Stimulated activated CD4-positive, alpha-beta T cell treated with anti-CD3 and anti-CD28 coated beads, Interleukin-15, amount 100 ng/mL, for 24 hours (primary cell): ENCODE measurements at places on chromosomes 3 and 15.

GRCh38 chr3:100158918-100159330, 44.6 kb upstream of the FILIP1L start:
- no peak for DNase-seq

GRCh38 chr3:117589454-117589853, 879.9 kb downstream of the TUSC7 start:
- DNase-seq: no peak

- DNase-seq: no peak
Observed at GRCh38 chr3:183142199-183142598, 20.3 kb downstream of the LAMP3 start.

GRCh38 chr3:184129012-184129411, 6.1 kb upstream of the EIF2B5 start:
- peak; percentile 21 for DNase-seq

DNA sequence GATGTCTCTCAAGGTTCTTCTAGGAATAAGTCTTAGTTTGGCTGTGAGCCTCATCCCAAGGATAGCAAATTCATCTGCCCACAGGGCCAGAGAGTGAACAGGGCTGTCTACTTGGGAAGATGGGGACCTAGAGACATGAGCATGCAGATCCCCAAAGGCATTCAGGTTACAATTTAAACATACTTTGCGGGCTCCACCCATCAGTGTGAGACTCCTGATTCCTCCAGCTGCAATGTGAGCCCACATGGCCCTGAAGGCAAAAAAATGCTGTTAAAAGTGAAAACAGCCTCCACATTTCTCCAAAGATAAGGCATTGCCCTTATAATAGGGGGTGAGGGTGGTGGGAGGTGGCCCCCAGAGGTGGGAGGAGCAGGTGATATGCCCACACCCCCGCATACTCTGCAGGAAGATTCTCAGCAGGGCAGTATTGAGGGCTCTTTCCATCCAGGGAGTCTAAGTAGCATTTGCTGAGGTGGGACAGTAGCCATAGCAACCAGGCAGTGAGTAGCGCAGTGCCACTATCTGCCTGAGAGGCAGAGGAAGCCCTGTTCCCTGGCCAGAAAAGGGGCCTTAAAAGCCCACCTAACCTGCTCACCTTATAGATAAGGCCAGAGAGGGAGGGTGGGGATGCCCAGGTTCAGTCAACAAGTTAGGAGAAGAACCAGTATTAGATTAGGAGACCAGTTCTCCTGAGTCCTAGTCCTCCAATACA, 31.2 kb downstream of the TGM4 start:
- DNase-seq: no peak

DNA sequence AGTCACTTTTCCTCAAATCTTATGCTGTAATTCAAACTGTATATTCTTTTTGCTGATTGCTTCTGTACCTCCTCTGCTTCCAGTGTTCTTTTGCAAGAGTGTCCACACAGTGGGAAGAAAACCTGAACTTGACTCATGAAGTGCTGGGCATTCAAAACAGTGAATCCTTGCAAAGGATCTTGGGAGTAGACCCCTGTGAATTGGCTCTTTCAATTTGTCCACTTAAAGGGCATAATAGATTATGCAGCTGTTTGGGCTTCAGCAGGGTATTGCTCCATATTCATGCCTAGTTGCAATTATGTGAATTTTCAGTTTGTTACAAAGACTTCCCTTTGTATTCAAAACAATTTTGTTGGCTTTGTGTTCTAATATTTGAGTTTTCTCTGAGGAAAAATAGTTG, 11.4 kb downstream of the ZFAND6 start:
- no peak for DNase-seq

- no peak for DNase-seq
Observed at GRCh38 chr3:15634671-15635070, 33.1 kb downstream of the BTD start.

DNA sequence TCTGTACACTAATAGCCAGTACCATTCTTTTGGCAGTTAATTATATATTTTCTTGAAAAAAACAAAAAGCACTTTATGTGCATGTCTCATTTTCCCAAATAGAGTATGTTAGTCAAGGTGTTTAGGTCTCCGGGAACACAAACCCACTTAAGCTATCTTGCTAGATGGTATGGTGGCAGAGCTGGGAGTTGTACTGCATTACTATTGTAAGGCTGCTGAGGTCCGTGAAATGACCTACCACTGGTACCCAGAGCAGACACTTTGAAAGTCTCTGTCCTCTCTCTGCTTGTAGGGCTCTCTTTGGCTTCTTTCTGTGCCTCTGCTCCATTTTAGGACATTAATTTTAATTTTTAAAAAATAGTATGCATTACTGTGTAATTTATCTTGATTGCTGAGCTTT, 8.8 kb downstream of the TMOD3 start:
- DNase-seq: no peak

DNA sequence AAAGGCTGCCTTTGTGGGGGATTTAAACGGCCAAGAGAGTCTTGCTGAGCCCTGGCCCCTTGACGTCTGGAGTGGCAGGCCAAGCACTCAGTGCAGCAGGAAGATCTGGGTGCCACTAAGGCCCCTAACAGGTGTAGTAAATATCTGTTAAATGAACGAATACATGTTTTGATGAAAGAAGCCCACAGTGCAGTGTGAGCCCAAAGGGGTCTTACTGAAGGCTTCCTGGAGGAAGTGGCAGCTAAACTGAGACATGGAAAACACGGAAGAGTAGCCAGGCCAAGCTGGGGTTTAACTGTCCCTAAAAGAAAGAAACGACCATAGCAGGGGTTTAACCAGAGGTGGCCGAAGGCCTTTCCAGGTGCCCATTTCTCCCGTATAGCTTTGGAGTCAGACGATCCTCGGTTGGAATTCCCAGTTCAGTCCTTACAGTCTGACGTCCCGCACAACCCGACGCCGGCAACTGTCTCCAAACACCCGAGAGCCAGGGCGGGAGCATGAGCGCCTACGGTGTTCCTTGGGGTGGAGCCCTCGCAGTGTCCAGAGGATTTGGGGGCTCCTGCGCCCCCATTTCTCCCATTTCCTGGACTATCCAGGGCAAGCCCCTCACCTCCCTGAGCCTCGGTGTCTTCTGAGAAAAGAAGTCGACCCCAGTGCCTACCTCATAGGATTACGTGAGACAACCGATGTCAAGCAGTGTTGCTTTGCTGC, 910 bp upstream of the ABHD6 start:
- DNase-seq: peak; percentile 12

GRCh38 chr15:81106560-81106959, 27.5 kb upstream of the CFAP161 start:
- DNase-seq: peak; percentile 46

GRCh38 chr15:88902221-88902835, 7.0 kb upstream of the HAPLN3 start:
- no peak for DNase-seq

DNA sequence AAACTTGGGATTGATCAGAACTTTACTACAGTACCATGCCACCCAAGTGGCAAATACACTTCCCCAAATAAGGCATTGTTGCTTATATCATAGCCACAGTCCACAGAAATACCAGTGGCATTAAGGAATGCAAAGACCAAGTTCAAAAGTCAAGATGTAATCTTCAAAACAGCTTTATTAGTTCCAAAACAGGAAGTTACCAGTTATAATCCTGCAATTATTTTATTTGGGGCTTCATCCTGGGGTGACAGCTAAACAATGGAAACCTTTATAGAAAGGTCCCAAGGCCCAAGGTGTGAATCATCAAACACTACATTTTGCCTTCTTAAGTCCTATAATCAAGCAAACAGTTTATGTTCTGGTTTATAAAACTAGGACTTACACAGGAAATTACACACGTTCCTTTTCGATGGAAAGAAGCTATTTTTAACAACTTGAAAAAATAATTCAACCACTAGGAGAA, 30.3 kb upstream of the RNF7 start:
- DNase-seq: no peak

GRCh38 chr3:184355261-184356040, 6.0 kb downstream of the CLCN2 start:
- no peak for DNase-seq

DNA sequence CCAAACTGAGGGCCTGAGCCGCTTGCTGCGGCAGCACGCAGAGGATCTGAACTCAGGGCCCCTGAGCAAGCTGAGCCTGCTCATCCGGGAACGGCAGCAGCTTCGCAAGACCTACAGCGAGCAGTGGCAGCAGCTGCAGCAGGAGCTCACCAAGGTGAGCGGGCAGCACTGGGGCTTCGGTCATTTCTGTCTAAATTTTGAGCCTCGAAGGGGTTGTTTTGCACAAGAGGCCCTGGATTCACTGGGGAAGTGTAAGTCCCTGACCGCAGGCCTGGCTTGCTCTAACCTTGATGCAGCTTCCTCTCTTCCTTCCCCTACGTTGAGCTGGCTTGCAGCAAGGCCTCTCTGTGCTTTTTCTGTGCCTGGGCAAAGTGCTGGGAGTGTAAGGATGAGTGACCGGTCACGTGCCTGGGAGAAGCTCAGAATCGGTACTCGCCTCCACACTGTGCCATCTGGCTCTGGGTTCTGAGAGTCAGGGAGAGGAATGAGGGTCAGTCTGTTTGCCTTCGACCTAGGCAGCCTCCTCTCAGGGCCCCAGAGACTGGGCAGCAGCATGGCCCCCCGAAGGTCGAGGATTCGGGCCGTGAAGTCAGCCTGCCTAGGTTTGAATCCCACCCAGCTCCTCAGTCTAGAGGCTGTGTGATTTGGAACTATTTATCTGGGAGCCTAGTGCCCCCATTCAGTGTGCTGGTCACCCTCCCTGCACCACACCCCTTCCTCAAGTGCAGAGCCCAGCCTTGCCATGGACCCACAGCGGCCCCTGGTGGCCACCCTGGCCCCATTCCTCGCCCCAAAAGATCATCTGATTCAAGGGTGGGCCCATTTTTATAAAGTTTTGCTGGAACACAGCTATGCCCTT, 1.4 kb downstream of the FES start:
- peak; percentile 88 for DNase-seq

DNA sequence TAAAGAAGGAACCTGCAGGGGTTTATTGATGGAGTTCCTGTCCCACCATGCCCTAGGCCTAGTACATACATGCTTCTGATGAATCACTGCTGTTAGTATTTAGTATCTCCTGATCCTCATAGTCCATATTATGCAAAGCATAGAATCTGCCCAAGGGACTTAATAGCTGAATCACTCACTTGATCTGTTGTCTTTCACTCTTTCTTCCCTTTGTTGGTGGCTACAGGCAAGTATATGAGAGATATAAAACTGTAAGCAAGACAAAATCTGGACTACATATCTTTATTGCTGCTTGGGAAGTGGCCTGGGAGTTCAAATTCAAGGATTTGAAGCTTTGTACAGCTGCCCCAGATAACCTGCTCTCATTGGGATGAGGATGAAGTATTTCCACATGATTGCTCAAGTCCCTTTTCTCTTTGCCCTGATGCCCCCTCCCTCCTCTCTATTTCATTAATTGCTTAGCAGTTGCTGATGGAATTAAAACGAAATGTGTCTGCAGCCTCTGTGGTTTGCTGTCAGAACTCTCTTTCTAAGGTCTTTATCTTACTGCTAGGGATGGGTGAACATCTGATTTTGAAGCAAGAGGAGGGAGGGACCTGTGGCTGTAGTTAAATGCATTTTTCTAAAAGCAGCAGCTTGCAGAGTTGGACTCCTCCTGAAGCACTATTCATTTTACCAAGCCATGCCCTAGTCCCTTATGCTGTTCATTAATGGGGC, 114.1 kb downstream of the ZNF609 start:
- no peak for DNase-seq

DNA sequence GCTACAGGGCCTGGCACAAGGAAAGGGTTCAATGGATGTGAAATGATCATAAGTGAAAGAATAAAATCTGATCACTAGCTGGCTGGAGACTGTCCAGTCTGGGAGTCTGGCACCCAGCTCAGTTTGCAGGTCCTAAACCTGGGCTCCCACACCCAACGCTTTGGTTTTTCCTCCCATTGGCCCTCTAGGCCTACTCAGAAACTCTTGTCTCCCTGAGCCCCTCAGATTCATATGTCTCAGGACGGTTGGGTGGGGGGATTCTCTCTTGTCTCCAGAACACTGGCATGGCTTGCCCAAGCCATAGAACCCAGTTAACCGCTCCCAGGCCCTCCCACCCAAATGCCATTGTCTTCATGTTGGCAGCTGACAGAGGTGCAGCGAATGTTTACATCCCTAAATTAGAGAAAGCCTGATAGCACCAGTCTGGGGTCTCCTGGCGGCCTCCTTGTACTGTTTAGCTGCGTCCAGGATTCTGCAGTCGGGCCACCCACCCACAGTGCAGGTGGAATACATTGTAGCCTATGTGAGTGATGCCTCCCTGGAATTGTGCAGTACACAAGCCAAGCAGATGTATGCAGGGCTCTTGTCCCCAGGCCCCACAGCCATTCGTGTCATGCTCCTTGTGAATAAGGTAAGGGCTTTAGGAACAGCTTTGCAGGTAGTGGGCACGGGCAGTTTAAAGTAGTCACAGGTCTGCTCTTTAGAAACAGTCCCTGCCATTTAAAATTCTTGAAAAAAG, 266.3 kb downstream of the XXYLT1 start:
- no peak for DNase-seq

- DNase-seq: no peak
Observed at GRCh38 chr3:13380971-13381370, 39.2 kb downstream of the NUP210 start.

GRCh38 chr3:8164145-8164544, 337.5 kb upstream of the LMCD1 start:
- DNase-seq: no peak

GRCh38 chr3:28124882-28125281, 116.5 kb upstream of the CMC1 start:
- no peak for DNase-seq
